ENCODE measurements at places on chromosomes 16 and 17.

GRCh38 chr16:75070012-75070841 lies 46.4 kb downstream of the LDHD start:
- DNase-seq, result no peak

- DNase-seq, result peak; percentile 27
These were observed 181.2 kb upstream of the COX10 start for GRCh38 chr17:13888056-13888609.

DNA sequence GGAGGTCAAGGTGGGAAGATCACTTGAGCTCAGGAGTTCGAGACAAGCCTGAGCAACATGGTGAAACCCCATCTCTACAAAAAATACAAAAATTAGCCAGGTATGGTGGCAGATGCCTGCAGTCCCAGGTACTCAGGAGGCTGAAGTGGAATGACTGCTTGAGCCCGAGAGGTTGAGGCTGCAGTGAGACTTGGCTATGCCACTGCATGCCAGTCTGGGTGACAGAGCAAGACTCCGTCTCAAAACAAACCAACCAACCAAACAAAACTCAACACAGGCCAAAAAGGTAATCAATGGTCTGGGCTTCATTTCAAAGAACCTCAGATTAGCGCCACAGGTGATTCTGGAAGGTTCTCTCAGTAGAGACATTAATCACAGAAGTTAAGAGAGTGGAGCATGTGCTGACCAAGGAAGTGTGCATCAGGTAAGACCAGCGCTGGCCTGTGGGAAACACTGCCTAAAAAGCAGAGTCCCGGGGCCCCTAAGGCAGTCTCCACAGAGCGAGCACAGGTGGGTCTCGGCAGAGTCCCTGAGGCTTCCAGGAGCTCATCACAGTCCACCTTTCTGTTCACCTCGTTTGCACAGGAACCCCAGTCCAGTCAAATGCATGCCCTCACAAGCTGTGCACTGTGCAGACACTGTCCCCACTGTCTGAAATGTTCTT lies 71.5 kb upstream of the TRAP1 start:
- no peak for DNase-seq

- no peak for DNase-seq
These were observed 390 bp downstream of the MNT start for GRCh38 chr17:2400474-2400866.
